ENCODE measurements at places on chromosomes 6 and 20. TPM values are rescaled to one million over a fixed set of nuclear protein-coding genes. Genes with fewer than 3 reads are reported as not detected.
A peak's percentile ranks its signal among the peaks of the same experiment; 100 is the strongest.

GRCh38 chr6:6663421-6664135 is 75.1 kb downstream of the LY86 start:
- DNase-seq = no peak

DNA sequence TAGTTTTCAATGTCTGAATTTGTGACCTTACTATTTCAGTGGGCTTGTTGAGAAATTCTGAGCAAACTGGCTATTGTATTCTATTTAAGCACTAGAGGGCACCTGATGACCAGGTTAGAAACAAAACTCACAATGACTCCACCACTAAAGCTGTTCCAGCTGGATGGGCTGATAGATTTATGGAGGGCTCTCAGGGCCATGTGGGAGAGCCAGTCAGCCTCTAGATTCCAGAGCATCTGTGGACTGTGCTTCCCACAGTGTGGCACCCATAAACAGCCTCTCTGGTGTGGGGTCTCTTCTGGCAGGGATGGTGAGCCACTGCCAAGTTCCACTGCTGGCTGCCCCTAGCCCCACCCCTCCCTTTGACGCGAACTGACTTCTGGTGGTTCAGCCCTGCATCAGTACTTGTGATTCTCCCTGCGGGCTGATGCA is 29.2 kb downstream of the C6orf58 start:
- DNase-seq = no peak

DNA sequence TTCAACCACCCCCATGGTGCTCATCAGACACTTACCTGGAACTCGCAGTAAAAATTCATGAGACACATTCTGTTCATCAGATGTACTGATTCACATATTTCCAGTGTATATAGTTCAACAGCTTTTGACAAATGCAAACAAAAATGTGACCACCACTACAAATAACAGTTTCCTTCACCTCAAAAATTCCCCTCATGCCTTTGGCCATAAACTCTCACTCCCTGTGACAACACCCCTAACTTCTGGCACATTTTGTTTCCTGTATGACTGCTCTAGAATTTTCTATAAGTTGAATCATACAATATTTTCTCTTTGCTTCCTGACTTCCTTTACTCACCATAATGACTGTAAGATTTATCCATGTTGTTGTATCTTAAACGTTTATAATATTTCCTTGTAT is 63.7 kb downstream of the C6orf118 start:
- no peak for DNase-seq

- DNase-seq = no peak
Observed at GRCh38 chr20:3699037-3699436, 13.4 kb downstream of the SIGLEC1 start.

GRCh38 chr20:64244870-64245603 is 10.5 kb upstream of the PCMTD2 start:
- DNase-seq = no peak

- DNase-seq = no peak
Observed at GRCh38 chr6:54074578-54075195, 36.6 kb upstream of the MLIP start.

GRCh38 chr20:24762791-24763350 is 186.2 kb upstream of the CST7 start:
- no peak for DNase-seq

- DNase-seq = no peak
Observed at GRCh38 chr6:128179876-128180438, 279.1 kb upstream of the THEMIS start.

GRCh38 chr6:146347690-146348089 is 195.9 kb upstream of the RAB32 start:
- no peak for DNase-seq

- no peak for DNase-seq
Observed at GRCh38 chr6:73768558-73768957, 72.6 kb downstream of the CD109 start.

DNA sequence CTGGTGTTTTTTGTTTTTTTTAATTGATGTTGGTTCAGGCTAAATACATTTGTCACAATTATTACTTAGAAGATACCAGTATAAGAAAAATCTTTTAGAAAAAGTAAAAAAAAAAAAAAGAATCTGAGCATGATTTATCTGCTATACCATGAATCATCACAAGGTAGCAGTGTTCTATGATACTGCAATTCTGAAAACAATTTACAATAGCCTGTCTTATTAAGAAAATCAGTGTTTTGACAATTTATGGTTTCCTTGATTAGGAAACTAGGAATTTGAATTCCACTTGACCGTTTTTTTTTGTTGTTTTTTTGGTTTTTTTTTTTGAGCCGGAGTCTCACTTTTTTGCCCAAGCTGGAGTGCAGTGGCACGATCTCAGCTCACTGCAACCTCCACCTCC is 9.3 kb upstream of the MAK start:
- DNase-seq = no peak

GRCh38 chr20:51216850-51217249 is 193.9 kb upstream of the KCNG1 start:
- DNase-seq = no peak

GRCh38 chr20:21161926-21162325 is 36.0 kb downstream of the KIZ start:
- DNase-seq = no peak

DNA sequence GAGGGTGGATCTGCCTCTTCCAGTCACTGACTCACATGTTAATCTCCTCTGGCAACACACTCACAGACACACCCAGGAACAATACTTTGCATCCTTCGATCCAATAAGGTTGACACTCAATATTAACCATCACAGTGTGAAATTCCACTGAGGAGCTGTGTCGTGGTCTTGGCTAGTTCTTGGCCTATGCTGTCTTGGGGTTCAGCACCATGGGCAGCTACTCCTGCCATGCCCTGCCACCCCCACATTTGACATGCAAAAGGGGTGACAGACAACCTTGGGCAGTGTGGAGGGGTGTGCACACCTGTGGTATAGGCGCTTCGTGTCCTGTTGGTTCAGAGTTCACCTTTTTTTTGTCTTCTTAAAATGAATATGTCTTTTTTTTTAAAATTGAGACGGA is 25.8 kb downstream of the ANKRD6 start:
- no peak for DNase-seq

- DNase-seq = peak; percentile 92
Observed at GRCh38 chr6:169800116-169800667, 48.8 kb downstream of the ERMARD start.

DNA sequence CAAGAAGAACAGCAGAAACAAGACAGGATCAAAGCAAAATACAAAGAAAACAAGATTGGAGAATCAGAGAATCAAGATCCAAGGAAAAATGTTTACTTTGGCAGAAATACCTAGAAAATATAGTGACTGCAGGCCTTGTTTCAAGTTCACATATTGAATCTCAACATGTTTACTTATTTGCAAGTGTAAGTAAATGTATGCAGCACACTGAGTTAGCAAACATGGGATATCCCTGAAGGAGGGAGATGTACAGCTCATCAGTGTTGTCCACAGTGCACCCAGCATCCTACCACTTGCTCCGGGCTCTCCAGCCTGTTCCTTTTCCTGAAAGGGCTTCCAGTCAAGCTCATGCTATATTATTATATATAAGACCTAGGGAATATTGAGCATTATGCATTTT is 319.5 kb downstream of the PRL start:
- DNase-seq = no peak

- no peak for DNase-seq
Observed at GRCh38 chr20:4153251-4153650, 137.9 kb upstream of the RNF24 start.

DNA sequence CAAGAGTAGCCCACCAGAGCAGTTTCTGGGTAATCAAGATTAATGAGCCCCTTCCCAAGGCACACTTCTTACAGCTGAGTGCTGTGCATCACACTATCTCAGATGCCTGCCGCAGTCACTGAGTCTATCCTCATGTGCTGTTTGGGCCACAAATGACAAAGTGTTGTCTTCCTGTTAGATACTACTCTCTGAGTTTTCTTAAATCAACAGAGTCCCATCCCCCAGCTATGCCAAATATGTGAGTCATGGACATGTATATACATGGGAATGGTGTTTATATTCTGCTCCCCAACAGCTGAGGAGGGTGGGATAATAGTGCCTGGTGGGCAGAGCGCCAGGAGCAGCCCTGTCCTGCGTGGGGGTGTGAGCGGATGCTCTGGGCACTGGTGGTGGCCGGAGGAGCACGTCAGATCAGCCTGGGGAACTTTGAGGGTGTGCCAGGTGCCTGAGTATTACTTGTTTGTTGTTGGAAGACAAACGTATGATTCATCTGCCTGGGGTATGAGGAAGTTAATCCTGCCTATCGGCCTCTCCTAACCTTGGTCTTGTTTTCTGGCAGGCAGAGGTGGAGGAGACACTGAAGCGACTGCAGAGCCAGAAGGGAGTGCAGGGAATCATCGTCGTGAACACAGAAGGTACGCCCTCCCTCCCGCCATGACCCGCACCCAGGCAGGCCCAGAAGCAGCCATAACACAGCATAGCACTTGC is 9.6 kb downstream of the DYNLRB1 start:
- DNase-seq = peak; percentile 95

DNA sequence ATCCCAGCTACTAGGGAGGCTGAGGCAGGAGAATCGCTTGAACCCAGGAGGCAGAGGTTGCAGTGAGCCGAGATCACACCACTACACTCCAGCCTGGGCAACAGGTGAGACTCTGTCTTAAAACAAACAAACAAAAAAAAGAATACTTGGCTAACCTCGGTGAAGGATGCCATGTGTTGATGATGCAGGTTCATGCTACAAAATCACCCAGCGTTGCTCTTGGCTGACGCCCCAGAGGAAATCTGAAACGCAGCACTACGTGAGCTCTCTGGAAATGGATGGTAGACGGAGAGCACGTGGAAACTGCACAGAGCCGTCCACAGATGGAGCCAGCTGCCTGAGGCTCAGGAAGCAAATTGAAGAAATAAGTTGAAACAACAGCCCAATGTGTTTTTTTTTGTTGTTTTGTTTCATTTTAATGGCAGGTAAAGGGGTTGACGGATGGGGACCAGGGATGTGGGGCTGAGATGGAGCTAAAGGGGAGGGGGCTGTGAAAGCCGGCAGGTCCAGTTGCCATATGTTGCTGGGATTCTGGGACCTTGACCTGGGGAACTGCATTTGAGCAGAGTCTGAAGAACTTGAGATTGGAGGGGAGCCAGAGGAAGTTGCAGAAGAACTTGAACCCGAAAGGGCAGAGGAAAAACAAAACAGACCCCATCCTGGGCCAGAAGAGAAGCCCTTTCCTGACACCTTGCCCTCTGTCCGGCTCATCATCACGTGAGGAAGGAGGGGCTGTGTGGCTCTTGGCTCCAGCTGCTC is 12.8 kb upstream of the MANBAL start:
- no peak for DNase-seq

GRCh38 chr6:157762636-157763035 is 60.4 kb upstream of the SNX9 start:
- peak; percentile 47 for DNase-seq

DNA sequence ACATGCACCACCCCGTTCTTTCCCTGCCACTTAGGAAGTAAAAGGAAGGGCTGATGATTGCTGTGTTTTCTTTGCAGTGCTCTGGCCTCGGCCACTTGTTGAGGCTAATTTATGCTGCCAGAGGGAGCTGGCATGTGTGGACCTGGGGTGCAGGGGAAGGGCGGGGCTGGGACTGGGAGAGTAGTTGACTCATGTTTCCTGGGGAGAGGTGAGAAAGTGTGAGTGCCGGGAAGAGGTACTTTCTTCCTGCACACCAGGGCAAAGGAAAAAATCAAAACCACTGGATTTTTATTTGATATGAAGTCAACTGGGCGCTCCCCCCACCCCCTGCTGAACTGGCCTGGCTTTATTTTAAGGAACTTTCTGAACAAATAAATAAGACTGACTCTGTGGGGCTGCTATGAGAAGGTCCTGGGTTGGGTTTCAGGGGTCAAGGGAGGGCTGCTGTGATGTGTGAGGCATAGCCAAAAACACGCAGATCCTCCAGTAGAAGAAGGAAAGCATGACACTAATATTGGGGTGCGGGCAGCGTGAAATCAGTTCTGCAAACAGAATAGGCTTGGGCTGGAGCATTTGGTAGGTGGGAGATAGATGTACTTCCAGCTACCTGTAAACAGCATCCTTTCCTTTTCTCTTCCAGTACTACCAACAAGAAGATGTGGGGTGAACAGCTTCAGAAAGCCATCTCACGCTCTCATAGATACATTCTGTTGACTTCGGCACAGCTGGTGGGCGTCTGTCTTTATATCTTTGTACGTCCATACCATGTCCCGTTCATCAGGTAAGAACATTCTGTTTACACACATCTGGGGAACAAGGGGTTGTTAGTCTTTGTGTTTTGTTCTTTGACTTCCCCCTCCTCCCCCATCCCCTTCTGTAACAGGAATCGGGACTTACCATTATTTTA is 87.5 kb downstream of the SYNJ2 start:
- no peak for DNase-seq

The AKAP12 gene
- 185 TPM for total RNA-seq

The AIF1 gene
- 14.6 TPM for total RNA-seq

The GINS1 gene
- 0.42 TPM for total RNA-seq

The OXT gene
- total RNA-seq = not detected

The REM1 gene
- 5.8 TPM for total RNA-seq

The WFDC10B gene
- total RNA-seq = not detected

The COL9A1 gene
- total RNA-seq = 0.34 TPM

The DNMT3B gene
- total RNA-seq = 0.50 TPM

The RAET1L gene
- not detected for total RNA-seq

The VWA7 gene
- 0.45 TPM for total RNA-seq

The CBLN4 gene
- total RNA-seq = not detected

The STX16 gene
- total RNA-seq = 46.8 TPM

The RSPO3 gene
- total RNA-seq = 123 TPM

The ANGPT4 gene
- total RNA-seq = under 0.01 TPM
